ENCODE measurements at places on chromosomes 4 and X. TPM values are rescaled to one million over a fixed set of nuclear protein-coding genes. Genes with fewer than 3 reads are reported as not detected.

DNA sequence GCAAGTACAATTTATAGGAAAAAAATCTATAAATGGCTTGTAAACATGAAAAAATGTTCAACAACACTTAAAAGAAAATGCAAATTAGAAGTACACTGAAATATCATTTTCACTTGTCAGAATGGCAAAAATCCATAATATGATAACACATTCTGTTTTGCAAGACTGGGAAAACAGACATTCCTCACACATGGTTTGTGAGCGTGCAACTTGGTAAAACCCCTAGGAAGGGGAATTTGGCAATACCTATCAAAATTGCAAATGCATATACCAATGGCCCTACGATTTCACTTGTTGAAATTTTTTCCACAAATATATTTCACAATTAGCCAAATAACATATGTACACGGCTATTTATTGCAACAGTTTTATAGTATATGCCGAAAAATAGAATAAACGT is 31.4 kb downstream of the TBC1D9 start:
- H3K4me1 ChIP-seq, result no peaks in the 10 kb centered on the region
- H3K27me3 ChIP-seq, result no peaks in the 10 kb centered on the region
- no peak overlapping the region for H3K27ac ChIP-seq
- H3K4me3 ChIP-seq, result no peak overlapping the region

- DNase-seq, result no peak
- H3K4me3 ChIP-seq, result no peak overlapping the region
- H3K27me3 ChIP-seq, result no peaks in the 10 kb centered on the region
- no peaks in the 10 kb centered on the region for H3K36me3 ChIP-seq
Observed at GRCh38 chrX:129761596-129761995, 18.2 kb upstream of the SASH3 start.

Gene LONRF3
- 10.1 TPM for total RNA-seq

DNA sequence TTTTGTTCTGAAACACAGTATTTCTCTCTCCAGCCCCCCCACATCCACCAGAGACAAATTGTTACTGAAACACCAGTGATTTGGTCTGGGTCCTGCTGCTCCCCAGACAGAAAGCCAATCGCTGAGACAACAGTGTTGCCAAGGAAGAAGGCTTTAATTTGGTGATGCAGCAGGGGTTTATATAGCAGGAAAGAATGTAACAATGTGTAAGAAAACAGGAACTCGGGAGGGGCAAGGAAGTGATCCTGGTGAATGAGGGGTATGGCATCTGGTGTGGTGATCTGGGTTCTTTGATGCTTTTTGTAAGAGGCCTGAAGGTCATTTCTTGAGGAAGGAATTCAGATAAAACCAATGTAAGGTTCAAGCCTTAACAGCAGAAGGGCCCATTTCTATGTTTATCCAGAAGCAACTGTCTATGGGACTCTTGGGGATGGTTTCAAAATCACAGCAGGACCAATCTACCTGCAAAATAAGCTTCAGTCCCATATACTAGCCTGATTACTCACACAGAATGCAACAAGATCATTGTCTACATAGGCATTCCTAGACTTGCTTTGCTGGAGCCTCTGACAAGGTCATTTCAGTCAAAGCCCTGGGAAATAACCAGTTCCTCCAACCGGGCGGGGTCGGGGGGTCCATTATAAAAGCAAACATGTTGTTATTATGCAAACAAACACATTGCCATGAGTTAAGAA is 445.2 kb upstream of the ZFP42 start:
- H3K4me1 ChIP-seq, result no peaks in the 10 kb centered on the region
- DNase-seq, result no peak
- no peak overlapping the region for H3K27ac ChIP-seq
- no peaks in the 10 kb centered on the region for H3K36me3 ChIP-seq

Gene SPANXD
- total RNA-seq, result not detected

GRCh38 chr4:54784161-54784671 is 126.5 kb downstream of the KIT start:
- H3K27ac ChIP-seq, result no peak overlapping the region
- H3K4me3 ChIP-seq, result no peak overlapping the region
- DNase-seq, result peak; percentile 13
- peaks cover 10% of the 10 kb centered on the region for H3K4me1 ChIP-seq
- no peaks in the 10 kb centered on the region for H3K27me3 ChIP-seq

DNA sequence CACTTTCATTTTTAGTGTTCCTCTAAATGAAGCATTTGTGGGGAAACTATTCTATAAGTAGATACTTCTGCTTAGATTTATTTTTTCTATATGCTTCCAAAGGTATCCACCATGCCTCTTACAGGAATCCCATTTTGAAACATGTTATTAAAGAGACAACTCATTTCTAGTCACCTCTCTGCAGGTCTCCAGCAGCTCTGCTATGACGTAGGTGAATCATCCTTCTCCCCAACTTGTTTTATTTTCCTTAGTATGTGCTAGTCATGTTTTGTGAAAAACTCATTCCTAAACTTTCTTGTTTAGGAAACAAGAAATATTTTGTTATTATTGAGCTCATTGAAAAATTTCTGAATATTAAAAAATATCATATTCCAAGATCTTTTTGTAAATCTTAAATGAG is 12.8 kb downstream of the CXCL8 start:
- H3K27ac ChIP-seq, result no peak overlapping the region
- no peaks in the 10 kb centered on the region for H3K36me3 ChIP-seq
- H3K27me3 ChIP-seq, result no peaks in the 10 kb centered on the region
- peaks cover 6% of the 10 kb centered on the region for H3K4me1 ChIP-seq
- H3K4me3 ChIP-seq, result no peak overlapping the region

DNA sequence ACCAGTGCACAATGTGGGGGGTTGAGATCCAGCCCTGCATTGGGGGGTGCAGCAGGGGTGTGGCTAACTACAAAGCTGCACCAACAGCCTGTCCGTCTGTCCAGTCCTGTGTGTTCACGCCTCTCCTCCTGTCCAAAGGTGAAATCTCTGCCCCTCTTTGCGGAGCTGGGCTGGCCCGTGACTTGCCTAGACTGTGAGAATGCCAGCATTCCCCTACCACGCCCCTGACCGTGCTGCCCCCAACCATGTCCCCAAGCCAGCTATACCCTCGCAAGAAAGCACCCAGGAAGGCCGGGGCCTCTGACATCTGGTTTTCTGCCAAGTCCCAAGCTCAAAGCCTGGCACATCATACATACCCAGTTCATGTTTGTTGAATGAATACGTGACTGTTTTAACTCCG is 19.2 kb downstream of the ZFYVE28 start:
- H3K36me3 ChIP-seq, result peaks cover 12% of the 10 kb centered on the region
- no peak overlapping the region for H3K4me3 ChIP-seq
- H3K4me1 ChIP-seq, result peaks cover 88% of the 10 kb centered on the region

Gene CDKL2
- 0.16 TPM for total RNA-seq

Gene ATP2B3
- not detected for total RNA-seq

GRCh38 chr4:116118221-116118620 is 967.2 kb downstream of the TRAM1L1 start:
- H3K27ac ChIP-seq, result no peak overlapping the region
- no peak for DNase-seq
- no peak overlapping the region for H3K4me3 ChIP-seq
- no peaks in the 10 kb centered on the region for H3K27me3 ChIP-seq

- H3K36me3 ChIP-seq, result no peaks in the 10 kb centered on the region
- no peak overlapping the region for H3K4me3 ChIP-seq
- DNase-seq, result no peak
Observed at GRCh38 chr4:36303426-36304137, 22.2 kb downstream of the DTHD1 start.

DNA sequence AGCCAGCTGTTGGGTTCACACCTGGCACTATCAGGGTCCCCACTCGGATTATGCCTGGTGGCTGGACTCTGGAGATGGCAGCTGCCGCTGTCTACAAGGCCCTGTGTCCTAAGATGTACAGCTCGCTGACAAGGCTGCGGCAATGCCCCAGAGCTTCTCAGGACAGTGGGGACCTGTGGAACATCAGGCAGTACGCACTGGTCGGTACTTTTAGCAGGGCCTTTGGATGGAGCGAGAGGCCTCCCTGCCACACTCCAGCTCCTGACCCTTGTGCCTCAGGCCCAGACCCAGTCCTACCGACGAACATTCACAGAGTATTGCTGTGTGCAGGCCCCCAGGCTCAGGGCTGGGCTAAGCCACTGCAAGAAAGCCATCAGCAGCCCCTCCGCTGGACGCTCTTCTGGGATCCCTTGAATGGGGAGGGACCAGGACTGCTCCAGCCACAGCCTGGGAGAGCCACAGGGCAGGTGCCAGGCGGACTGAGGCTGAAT is 45.7 kb upstream of the HMX1 start:
- H3K4me1 ChIP-seq, result peaks cover 3% of the 10 kb centered on the region
- H3K27ac ChIP-seq, result no peak overlapping the region
- H3K4me3 ChIP-seq, result no peak overlapping the region

Gene ARHGEF38
- not detected for total RNA-seq

Gene ZNF674
- 2.5 TPM for total RNA-seq

DNA sequence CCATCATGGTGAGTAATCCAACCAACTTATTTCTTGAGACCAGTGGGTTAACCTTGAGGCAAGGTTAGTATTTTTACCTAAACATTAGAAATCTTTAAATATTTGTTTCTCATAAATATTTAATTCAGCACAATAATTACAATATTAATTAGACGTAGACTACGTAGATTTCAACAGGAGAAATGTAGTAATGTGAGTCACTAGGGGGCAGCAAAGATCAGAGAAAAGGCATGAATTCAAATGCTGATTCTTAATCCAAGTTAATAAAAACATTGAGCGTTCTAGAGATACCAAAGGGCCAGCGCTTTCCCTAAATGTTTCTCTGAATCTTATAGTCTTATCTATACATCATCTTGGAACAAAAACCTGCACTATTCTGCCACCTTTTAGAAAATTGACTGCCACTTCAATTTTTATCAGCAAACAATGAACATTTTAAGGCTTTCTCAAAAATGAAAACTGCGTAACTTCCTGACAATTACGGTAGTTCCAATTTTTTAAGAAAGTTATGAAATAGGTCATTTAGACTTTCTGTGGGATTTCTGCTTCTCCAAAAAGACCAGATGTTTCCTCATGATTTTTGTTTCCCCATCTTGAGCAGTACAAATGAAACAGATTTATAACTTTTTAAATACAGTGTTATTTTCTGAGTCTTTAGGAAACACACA is 180.7 kb downstream of the GASK1B start:
- no peaks in the 10 kb centered on the region for H3K4me1 ChIP-seq
- peak; percentile 10 for DNase-seq
- no peaks in the 10 kb centered on the region for H3K36me3 ChIP-seq
- no peak overlapping the region for H3K27ac ChIP-seq
- H3K27me3 ChIP-seq, result no peaks in the 10 kb centered on the region

GRCh38 chr4:168449719-168450452 is 30.4 kb downstream of the DDX60L start:
- H3K4me1 ChIP-seq, result no peaks in the 10 kb centered on the region
- no peaks in the 10 kb centered on the region for H3K36me3 ChIP-seq
- H3K27ac ChIP-seq, result peak overlapping the region; percentile 45
- DNase-seq, result peak; percentile 50
- no peaks in the 10 kb centered on the region for H3K27me3 ChIP-seq
